ENCODE measurements at places on chromosomes 13 and 19.
A peak's percentile ranks its signal among the peaks of the same experiment; 100 is the strongest.

- no peak for DNase-seq
These were observed 15.8 kb downstream of the TLE2 start for GRCh38 chr19:3013263-3013725.

DNA sequence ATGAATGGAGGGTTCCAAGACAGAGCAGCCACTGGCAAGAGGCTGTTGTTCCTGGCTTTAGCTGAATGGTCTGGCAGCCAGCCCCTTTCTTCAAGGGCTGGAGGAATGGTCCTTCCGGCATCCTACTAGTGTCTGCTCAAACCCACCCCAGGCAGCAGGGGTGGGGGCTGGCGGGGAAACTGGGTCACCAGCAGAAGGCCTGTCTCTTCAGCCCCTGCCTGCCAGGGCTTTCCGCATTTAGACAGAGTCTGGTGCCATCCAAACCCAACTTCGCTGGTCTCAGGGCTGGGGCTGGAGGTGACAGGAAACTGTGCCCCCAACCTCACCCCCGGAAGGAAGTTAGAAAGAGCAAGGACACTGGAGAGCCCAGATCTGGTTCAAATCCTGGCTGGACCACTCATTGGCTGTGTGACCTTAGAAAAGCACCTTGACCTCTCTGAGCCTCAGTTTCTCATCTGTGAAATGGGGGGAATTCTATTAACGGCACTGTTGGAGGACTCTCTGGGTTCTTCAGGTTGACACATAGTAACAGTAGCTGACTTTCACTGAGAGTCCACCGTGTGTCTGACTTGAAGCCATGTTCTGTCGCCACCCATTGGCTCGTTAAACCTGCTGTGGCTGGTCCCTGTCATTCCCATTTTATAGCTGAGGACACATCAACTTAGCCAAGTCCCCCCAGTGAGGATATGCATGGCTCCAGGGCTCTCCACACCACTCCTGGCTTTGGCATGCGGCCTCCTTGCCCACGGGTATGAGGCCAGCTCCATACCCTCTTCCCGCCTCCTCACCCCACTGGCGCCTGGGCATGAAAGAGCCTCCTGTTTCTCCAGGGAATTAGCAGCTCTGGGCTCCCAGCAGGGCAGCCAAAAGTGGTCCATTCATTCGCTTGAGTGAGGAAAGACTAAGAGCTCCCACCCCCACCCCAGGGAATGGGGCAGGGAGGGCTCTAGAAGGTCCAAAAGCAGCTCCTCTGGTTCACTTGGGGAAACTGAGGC is 2.5 kb upstream of the NR2C2AP start:
- no peak for DNase-seq

DNA sequence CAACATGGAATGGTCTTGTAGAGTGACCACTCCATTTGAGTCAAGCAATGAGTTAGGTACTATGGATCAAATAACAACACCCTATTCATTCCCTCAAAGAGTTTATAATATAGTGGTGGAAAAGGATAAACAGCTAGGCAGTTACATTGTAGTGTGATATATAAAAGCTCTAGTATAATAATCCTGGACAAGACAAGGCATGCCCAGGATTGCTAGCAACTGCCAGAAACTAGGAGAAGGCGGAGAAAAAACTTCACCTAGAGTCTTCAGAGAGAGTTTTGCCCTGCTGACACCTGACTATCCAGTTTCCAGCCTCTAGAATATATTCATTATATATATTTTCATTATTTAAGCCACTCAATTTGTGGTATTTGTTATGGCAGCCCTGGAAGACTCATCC is 530.6 kb downstream of the KLF12 start:
- DNase-seq, result no peak

- DNase-seq, result peak; percentile 79
These were observed 81.8 kb downstream of the GGACT start for GRCh38 chr13:100506600-100507422.

- no peak for DNase-seq
These were observed 62.3 kb downstream of the KCNC3 start for GRCh38 chr19:50266896-50267295.

DNA sequence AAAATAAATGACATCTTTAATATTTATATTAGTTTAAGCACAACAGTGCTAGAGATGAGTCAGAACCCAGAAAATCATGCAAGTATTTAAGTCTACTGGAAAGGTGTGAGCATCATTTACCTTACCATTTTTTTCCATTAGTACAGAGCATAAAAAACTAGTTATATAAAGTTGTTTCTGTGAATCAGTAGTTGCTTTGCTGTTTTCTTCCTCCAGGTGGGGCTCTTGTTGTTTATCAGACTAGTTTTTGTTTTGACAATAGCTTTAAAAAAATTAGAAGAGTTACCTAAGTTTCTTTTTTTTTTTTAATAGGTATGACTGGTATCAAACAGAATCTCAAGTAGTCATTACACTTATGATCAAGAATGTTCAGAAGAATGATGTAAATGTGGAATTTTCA is 12.7 kb downstream of the SUGT1 start:
- DNase-seq, result no peak

DNA sequence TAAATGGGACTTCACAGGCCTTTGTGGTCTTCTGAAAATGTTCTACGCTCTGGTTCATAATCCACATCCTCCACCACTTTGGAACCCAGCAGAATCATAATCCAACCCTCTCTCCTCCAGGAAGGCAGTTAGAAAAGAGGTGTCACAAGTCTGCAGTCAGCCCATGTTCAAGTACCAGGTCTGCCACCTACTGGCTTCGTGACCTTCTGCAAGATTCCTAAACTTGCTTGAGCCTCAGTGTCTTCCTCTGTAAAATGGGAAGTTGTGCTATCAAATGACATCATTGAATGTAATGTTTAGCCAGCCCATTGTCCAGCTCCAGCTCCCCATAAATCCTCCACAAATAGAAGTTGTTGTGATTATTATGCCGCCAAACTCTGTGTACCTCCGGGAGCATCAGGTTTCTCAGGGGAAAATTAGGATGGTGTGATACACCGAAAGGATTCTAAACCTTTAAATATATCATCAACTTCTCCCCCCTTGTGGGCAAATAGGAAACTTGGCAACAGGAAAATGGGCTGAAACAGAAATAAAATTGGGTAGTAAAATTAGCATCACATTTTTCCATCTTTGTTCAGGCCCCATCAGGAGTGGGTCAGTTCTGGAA is 109.7 kb downstream of the NUFIP1 start:
- DNase-seq, result peak; percentile 21

DNA sequence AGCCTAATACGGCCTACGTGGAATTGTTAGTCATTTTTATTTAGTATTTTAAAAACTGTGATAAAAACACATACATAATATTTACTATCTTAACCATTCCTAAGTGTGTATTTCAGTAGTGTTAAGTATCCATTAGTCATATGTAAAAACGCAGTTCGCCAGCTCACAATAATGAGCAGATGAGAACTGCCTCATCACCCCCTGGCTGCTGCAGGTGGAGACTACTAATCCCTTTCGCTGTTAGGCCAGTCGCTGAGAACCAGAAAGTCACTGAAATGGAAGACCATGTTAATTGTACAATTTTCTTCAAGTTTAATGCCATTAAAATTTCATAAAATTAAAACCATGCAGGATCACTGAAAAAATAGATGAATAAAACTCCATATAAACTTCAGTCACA is 1.6 kb downstream of the ESD start:
- no peak for DNase-seq

DNA sequence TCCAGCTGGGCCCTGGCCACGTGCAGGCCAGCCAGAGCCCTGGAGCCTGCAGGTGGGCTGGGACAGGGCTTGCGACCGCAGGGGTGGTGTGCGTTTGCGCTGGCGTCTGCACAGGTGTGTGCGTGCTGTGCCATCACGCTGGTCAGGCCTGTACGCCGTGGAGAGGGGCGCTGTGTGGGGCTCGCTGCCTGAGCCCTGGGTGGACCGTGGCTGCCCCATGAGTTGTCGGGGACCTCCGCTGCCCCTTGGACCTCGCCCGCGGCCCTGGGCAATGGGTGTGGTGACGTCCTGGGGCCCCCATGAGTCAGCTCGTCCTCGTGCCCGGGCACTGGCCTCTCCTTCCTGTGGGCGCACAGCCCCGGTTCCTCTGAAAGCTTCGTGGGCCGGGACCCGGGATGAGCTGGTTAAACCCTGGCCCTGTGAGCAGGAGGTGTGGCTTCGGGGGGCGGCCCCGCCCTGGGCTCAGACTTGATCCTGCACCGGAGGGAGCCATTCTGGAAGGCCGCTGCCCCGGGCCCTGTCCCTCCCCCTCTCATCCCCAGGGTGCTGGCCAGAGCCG is 6.8 kb downstream of the CSNK1G2 start:
- no peak for DNase-seq

- DNase-seq, result no peak
These were observed 18.4 kb upstream of the RNASEH2B start for GRCh38 chr13:50891206-50891605.

GRCh38 chr19:49880162-49880869 is 2.8 kb downstream of the TBC1D17 start:
- no peak for DNase-seq

GRCh38 chr19:604355-604754 is 14.7 kb downstream of the HCN2 start:
- DNase-seq, result no peak

DNA sequence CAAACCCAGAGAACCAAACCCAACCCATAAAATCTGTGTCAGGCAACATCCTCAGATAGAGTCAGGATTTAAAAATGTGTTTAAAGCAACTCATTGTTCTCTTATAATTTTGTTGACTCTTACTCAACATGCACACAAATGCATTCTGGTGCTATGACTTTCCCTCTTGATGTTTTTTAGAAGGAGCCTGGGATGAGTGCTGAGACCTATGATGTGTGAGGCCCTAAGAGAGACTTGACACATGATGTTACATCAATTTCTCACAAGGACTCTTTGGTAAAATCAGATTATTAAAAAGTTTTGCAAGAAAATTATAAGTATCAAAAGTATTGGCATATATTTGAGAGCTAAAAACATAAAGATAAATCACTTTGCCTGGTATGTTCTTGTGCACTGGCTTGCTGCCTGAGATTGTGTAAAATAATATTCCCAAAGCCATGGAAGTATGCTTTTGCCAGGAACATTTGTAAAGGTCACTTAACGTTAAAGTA is 173.9 kb downstream of the DCLK1 start:
- no peak for DNase-seq

DNA sequence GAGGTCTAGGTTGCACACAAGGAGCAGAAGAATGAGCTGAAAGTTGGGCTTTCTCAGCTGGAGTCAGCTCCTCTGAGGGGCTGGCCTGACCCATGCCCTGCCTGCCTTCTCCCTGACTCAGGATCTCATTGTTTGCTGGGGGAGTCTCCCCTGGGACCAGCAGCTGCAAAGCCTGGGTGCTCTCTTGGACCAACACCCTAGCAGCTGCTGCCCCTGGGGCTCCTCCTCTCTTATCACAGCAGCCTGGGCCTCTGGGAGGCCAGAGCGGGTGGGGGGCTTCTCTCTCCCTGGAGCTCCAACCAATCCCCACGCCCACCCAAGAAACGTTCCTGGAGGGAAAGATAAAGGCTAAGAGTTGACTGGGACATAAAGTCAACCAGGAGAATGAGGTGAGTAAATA is 1.6 kb upstream of the FCGBP start:
- no peak for DNase-seq

DNA sequence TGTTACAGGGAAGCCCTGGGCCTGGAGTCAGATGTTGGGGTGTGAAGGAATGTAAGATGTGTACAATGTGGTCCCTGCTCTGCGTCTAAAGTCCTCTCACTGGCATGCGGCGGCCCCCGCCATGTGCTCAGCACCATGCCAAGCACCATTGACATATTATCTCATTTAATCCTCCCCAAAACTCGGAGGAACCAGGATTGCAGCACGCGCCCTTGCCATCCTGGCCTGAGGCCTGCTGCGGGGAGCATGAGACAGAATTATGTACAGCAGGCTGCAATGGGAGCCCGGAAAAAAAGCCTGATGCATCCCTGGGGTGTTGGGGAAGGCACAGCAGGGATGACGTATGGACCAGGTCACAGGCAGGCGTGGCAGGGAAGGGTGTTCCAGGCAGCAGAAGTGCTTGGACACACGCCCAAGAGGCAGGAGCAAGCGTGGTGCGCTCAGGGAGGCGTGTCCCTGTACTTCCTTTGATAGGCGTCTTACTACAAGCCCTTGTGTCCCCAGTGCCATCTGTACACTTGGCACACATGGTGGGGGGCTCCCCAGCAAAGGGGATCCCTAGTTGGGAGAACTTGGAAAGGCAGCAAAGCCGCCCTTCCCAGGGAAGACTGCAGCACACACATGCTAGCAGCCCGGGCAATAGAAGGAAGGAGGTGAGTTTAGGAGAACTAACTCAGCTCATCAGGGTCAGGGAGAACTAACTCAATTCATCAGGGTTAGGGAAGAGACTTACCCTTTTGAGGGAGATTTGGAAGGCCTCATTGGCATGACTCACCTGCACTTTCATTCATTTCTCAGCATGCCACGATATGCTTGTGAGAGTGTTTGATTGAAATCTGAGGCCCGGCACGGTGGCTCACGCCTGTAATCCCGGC is 3.4 kb downstream of the EVI5L start:
- no peak for DNase-seq

DNA sequence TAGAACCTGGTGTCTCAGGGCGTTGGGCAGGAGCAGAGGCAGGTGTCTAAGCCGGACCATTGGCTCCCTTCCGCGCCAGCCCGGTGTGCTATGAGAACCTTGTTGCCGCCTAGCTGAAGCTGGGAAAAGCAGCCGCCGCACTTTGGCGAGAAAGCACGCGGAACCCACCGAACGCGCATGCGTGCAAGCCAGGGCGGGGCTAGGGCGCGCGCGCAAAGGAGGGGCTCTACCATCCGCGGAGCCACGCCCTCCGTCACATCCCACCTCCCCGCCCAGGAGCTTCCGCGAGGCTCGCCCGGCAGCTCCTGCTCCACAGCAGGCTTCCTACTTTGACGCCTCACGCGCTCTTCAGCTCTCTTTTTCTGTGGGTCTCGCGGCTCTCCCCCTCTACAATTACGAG is 51.3 kb downstream of the WDR87 start:
- peak; percentile 48 for DNase-seq

DNA sequence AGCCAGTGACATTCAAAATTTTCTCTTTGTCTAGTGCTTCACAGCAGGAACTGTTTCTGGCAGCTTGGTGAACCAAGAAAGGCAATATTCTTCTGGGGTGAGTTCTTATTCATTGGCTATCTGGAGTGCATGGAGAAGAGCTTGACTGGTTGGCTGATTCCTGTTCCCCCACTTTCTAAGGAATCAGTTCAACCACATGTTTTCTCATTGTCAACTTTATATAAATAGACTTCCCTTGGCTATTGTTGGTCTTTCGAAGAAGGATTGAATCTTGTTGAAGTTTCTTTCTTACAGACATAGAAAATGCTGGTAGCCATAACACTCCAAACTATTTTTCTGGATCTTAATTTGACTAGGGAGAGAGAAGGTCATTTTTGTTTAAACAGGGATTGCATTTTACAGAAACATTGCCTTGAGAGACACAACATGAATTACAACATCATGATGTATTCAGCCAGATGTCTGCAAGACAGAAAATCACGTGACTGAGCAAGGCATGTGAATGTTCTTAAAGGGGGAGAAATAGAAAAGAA is 85.2 kb downstream of the EDNRB start:
- no peak for DNase-seq

GRCh38 chr13:61286148-61286745 is 129.4 kb downstream of the PCDH20 start:
- no peak for DNase-seq

DNA sequence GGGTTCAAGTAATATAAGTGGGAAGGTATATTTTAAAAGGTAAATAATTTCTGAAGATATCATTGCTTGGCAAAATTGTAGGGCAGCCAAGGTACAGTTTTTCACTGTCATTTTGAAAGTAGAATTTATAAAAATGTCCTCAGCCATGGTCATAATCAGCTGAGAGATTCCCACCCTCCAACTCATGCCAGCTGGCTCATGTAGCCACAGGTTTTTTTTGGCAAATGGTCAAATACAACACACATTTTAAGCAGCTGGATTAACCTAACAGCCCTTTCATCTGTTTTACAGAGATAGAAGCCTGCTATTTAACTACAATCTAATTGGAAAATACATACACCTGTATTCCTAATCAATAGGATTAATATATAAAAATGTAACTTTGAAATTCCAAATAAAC is 619.2 kb upstream of the SGCG start:
- peak; percentile 85 for DNase-seq

All from NCI-H1092 treated with DMSO at 0.1 percent for 48 hours (cell line).